ENCODE measurements at places on chromosomes 11 and 22.

GRCh38 chr11:96015906-96016565 is 92.1 kb upstream of the MTMR2 start:
- no peak for DNase-seq

DNA sequence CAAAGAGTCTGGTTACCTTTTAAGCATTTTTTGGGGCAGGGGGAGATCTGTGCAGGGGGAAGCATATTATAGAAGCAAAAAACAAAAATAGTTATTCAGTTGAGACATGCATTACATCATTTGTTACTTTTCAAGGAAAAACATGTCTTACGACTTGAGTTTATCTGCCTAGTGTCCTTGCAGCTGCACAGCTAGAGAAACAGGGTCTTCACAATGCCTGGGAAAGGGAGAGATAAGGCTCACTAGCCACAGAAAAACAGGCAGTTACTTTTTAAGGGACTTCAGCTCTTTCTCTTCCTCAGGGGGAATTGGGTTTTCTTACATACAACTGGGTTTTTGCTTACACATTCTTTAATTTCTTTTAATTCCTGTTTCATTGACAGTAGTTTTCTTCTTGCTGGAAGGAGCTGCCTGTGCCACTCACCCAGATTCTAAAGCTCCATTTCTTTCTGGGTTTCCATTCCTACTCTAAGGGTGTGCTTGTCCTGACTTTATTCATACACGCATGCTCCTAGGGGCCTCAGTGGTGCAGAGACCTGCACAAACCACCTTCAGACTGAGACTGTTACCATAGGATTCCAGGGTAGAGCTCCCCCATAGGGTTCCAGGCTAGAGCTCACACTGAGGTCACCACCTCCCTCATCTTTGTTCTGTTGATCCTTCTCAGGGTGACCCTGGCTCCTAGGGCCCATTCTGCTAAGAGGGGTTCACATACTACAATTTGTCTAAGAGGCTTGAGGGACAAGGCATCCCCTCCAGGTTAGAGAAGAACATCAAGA is 14.7 kb upstream of the UBQLNL start:
- no peak for DNase-seq

GRCh38 chr11:69644962-69645675 is 4.2 kb downstream of the CCND1 start:
- no peak for DNase-seq

- no peak for DNase-seq
These were observed 5.1 kb upstream of the SLC22A8 start for GRCh38 chr11:63020671-63021291.

- no peak for DNase-seq
These were observed 13.4 kb downstream of the SYT13 start for GRCh38 chr11:45272701-45273100.

GRCh38 chr11:110519796-110520195 is 90.0 kb downstream of the FDX1 start:
- DNase-seq, result no peak

- DNase-seq, result no peak
These were observed 1108.7 kb downstream of the BRD1 start for GRCh38 chr22:48718818-48719500.

GRCh38 chr11:82832983-82833382 is 67.2 kb downstream of the PRCP start:
- DNase-seq, result no peak

DNA sequence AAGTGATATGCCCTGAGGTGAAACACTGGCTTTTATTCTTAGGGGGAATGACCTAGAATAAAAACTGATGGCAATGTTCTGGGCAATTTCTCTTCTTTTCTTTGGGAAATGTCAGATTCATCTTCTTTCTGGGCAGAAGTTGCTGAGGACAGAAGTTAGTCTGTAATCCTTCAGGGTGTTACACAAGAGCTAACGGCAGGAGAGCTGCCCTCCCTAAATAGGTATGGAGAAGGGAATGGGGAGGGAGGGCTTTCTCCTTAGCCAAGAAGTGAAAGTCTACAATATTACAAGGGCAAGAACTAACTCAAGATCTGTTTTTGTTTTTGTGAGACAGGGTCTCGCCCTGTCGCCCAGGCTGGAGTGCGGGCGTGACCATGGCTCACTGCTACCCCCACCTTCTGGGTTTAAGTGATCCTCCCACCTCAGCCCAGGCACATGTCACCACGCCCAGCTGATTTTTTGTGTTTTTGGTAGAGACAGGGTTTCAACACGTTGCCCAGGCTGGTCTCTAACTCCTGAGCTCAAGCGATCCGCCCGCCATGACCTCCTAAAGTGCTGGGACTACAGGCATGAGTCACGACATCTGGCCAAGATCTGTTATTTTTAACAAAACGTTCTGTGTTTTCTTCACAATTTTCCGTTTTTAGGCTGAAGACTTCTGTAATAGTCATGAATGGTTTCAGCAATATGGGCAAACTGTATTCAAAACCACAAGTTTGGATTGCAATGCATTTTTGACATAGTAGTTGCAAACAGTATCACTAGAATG is 7.2 kb downstream of the PIWIL4 start:
- peak; percentile 78 for DNase-seq

DNA sequence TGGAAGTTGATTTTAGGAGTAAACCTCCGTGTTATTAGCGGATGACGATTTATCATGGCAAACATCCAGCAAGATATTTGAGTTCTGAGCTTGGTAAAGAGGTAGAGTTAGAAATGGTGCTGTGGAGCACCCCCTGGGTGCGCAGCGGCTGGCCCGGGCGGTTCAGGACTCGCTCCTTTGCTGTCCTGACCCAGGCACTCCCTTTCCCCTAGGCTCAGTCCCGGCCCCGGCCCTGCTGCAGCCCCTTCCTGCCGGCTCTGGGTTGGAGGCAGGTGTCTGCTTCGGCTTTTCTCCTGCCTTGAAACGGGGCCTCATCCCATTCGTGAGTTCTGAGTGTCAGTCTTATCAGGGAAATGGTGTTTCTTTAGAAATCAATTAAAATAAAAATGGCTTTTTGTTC is 33.4 kb downstream of the AP2A2 start:
- no peak for DNase-seq

GRCh38 chr11:19727246-19727645 is 14.6 kb downstream of the NAV2 start:
- DNase-seq, result peak; percentile 57

- DNase-seq, result no peak
These were observed 24.0 kb downstream of the TRIM66 start for GRCh38 chr11:8658321-8659057.

DNA sequence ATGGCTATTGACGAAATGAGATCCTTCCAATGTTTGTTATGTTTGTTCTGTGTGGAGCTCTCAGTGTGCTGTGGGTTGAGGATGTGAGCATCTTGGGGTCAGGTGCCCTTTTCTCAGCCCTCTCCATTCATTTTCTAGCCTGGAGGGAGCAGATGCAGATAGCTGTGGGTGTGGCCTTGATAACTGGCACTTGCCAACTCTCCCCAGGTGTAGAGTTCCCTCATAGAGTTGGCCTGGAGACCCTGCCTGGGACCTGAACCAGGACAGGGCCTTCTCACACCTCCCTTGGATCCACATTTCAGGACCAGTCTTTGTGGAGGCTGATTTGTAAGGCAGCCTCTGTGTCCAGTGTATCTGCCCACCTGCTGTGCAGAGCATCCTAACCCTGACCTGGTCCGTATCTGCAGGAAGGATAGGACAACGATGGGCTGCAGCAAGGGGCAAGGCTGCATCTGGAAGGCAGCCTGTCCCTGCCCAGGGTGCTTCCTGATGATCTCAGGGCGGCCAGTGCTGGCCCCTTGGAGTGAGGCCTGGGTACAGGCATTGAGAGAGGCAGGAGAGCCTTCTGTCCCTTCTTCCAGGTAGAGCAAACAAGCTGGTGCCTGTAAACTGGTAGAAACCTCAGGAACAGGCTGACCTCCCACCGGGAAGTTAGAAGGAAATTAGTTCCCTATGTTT is 245.9 kb downstream of the TBC1D22A start:
- DNase-seq, result no peak

- no peak for DNase-seq
These were observed 42.2 kb upstream of the DNAJB7 start for GRCh38 chr22:40904101-40904500.

- DNase-seq, result no peak
These were observed 60.6 kb downstream of the RTL6 start for GRCh38 chr22:44437216-44438055.

- no peak for DNase-seq
These were observed 5.4 kb downstream of the INPP5J start for GRCh38 chr22:31128156-31128555.

DNA sequence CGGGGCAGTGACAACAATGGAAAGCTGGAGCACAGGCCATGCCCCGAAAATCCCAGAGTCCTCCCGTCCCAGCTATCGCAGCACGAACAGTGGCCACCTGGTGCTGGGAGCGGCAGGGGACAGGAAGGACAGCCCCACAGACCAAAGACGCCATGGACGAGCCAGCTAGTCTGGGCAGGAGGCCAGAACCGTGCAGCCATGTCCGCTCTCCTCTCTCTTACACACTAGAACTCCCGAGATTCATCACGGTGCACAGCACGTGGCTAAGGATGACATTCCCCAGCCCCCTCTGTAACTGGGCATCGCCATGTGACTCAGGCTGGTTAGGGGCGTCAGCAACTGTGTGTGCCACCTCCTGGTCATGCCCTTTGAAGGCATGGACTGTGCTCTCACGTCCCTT is 4.6 kb downstream of the CDPF1 start:
- no peak for DNase-seq

DNA sequence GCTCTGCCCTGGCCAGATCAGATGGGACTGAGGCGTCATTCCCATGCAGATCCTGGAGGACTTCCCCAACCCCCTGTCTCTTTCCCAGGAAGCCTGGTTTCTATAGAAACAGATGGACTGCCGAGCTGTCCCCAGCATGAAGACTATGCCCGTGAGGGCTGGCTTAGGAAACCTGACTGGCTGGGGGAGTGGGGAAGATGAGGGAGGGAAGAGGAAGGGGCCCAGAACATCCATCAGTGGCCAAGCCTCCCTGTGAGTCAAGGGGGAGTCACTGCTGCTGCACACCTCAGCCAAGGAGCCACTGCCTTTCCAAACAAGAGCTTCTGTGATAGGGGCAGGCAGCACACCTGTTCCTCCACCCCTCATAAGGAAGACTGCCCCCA is 5.8 kb downstream of the TP53I11 start:
- no peak for DNase-seq

GRCh38 chr22:44650806-44651205 is 51.2 kb upstream of the PRR5 start:
- no peak for DNase-seq

- peak; percentile 74 for DNase-seq
These were observed 35.7 kb downstream of the CD44 start for GRCh38 chr11:35174666-35175065.

- DNase-seq, result no peak
These were observed 8.6 kb upstream of the OR56B1 start for GRCh38 chr11:5727691-5728090.

DNA sequence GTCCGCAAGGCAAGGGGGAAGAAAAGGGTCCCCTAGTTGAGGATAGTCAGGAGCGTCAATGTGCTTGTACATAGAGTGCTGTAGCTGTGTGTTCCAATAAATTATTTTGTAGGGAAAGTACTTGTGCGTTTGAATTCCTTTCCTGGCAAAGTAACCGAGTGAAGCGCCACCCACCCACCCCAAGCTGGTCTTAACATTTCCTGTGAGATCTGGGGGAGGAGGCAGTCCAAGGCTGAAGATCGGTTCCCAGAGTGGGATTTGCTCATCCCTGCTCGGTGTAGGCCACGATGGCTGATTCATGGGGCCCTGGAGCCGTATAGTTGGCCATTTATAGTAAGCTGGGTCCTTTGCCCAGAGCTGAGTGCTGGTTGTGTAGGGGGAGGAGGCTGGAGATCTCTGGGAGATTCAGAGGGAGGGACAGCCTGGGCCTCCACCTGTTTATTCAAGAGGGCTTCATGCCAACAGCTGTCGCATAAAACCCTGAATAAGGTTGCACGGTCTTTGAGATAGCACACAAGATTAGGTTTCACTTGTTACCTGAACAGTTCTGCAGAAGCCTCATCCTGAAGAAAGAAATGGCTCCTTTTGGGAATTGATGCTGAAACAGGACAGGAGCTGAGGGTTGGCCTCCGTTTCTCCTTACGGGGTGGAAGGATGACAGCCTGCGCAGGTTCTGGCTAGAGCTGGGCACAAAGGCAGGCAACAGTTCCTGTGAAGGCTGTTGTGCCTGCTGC is 2.4 kb downstream of the ATF4 start:
- DNase-seq, result no peak

DNA sequence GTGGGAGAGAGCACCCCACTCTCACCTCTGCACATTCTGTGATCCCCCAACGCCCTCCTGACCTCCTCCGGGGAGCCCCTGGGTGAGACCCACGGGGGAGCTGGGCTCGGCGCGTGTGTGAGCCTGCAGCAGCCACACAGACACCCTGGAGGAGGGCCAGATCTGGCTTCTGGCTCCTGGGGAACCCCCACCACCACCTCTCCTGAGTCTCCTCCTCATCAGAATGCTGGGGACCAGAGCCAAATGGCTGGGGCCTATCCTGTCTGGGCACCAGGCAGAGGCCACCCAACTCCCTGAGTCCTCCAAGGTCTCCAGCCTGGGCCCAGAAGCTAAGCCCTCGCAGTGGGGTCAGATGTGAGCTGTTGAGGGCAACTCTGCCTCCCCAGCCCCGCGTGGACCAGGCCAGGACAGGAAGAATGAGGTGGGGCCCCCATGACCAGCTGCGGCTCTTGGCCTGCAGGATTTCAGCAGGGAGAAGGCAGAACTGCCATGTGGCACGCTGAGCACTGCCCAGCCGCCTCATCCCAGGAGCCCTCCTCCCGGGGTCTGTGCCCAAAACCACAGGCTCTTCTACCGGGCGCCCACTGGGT is 5.5 kb upstream of the PIM3 start:
- DNase-seq, result no peak

DNA sequence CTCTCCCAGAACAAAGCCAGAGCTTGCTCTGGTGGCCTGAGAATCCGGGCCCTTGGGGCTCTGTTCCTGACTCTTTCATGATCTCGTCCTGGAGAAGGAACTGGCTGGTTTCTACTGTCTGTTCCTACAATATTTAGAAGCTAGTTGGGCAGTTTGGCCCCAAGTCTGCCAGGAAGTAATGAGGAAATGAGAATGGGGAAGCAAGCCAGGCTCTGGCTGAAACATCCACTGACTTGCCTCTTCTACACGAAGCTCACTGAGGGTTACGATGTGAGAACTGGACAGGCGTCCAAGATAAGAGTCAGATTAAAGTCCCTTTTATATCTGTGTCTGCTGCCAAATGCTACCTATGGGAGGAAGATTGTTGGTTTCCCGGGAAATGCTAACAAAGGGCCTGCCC is 110.0 kb upstream of the KIRREL3 start:
- DNase-seq, result no peak

DNA sequence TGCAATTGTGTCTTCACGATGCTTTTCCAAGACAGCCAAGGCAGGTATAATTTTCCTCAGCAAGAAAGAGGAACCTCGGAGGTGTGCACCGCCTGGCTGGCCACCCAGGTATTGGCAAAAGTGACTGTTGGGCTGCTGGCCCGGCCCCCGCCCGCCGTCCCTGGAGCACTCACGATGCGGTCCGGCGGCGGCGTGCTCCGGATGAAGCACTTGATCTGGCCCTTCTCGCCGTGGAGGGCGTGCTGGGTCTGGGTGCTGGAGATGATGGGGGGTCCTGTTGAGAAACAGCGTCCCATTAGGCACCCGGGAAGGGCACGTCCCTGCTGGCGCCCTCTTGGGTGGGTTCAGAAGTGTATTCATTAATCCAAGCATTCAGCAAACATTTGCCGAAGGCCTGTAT is 84.8 kb downstream of the ST3GAL4 start:
- DNase-seq, result no peak

All from brain microvascular endothelial cell (primary cell).